ENCODE measurements at places on chromosomes 1 and 21. TPM values are rescaled to one million over a fixed set of nuclear protein-coding genes. Genes with fewer than 3 reads are reported as not detected.

The NID1 gene
- total RNA-seq = 156 TPM

The FCRL6 gene
- total RNA-seq = not detected

The ARHGAP29 gene
- 83.4 TPM for total RNA-seq

The NCAM2 gene
- 4.5 TPM for total RNA-seq

The FAM167B gene
- total RNA-seq = 13.7 TPM

The CD101 gene
- 2.4 TPM for total RNA-seq

The S100A13 gene
- 71.6 TPM for total RNA-seq

The IGSF9 gene
- total RNA-seq = 5.8 TPM

The SPRR1A gene
- total RNA-seq = not detected

The TTC39A gene
- 9.6 TPM for total RNA-seq

The CD34 gene
- 43.6 TPM for total RNA-seq

The CLCA2 gene
- not detected for total RNA-seq

The IFFO2 gene
- total RNA-seq = 16.8 TPM

The PTCH2 gene
- total RNA-seq = 4.0 TPM

The OR10Z1 gene
- total RNA-seq = not detected

The LCE1B gene
- total RNA-seq = not detected

The IL22RA1 gene
- 2.0 TPM for total RNA-seq

The LRRC7 gene
- total RNA-seq = 9.9 TPM

The SPOCD1 gene
- total RNA-seq = 0.76 TPM
